ENCODE measurements at places on chromosomes 16 and 17.
A peak's percentile ranks its signal among the peaks of the same experiment; 100 is the strongest.

DNA sequence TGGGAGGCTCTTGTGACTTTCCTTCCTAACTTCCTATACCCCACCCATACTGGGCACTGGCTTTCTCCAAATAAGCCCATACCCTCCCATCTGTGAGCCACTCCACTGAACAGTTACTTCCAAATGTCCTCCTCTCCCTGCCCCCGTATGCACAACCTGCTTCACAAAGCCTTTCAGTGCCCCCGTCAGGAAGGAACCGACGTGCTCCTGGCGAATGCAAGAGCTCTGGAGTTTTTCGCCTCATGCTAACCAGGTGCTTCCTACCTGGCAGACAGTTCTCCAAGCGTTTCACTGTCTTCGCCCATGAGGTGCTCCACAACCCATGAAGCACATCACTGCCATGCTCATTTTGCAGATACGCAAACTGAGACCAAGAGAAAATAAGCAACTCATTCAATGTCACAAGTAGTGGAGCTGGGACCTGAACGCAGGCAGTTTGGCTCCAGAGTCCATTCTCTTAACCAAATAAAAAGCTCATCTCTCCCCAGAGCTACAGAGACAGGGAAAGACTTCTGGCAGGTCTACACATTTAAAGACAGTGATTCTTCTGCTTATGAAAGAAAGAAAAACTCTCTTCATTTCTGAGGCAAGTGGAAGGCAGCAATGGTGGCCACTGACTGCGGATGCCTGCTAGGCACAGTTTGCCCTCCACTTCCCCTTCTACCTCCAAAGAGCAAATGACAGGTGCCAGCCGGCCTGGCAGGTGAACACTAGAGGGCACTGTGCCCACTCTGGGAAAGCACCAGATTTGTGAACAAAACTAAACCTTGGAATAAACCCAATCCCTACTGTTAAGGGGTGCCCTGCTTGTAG is 23.8 kb downstream of the SPHK1 start:
- DNase-seq: peak; percentile 38

DNA sequence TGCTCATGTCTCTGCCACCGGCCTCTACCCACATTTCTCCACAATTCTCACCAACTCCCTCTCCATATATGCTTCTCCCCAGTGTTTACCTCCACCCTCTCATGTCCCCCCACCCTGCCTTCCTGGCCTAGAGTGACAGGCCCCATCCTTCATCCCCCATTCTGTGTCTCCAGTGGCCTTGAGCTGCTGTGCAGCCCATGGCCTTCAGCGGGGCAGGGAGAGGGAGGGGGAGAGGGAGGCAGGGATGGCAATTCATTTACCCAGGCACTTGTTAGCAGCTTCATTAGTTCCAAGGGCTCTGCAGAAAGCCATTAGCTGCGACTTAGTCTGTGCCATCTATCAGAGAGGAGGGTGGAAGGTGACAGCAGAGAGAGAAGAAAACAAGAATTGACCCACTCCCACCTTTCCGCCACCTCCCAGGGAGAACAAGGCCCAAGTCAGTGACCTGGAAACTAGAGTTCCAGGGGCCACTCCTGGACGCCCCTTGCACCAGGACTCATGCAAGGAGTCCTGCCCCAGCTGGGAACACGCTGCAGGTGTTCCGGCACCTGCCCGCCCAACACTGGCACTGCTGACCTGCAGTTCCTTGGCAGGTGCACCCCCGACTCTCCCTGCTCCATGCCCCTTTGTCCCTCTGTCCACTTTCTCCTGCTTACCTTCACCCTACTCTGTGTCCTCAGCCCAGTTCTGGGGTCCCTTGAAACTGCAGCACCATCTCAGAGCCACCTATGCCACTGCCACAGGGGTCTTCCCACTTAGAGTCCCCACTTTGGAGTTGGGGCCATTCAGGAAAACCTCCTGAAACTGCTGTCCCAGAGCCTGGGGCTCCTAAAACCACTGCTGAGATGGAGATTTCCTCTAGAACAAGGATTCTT is 23.5 kb upstream of the PYY start:
- no peak for DNase-seq

- peak; percentile 22 for DNase-seq
Measured at GRCh38 chr17:63550817-63551639, 751 bp downstream of the DCAF7 start.

DNA sequence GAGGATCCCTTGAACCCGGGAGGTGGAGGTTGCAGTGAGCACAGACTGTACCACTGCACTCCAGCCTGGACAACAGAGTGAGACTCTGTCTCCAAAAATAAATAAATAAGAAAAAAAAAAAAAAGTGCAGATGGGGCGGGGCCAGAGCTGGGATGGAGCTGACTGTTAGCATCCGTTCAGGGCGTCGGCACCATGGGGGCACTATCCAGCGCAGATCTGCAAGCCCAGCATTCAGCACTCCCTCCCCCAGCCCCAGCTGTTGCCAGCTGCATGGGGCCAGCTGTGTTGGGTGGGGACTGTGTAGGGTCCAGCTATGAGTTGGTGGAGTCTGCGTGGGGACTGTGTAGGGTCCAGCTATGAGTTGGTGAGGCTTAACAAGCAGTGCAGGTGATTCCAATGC is 13.3 kb downstream of the GPRC5C start:
- DNase-seq: no peak

DNA sequence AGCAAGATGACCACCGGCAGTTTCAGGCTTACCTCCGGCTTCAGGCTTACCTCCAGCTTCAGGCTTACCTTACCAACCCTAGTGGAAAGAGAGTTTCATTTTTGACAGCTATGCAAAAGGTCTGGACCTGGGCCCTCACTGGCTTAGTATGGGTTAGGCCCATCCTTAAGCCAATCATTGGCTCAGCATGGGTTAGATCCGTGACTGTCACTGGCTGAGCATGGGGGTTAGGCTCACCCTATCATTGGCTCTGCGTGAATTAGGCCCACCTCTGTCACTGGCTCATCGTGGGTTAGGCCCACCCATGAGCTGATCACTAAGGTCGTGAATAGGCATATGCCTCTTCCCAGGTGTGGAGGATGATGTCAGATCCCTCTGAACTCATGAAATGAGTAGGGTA is 8.1 kb downstream of the NDE1 start:
- no peak for DNase-seq

DNA sequence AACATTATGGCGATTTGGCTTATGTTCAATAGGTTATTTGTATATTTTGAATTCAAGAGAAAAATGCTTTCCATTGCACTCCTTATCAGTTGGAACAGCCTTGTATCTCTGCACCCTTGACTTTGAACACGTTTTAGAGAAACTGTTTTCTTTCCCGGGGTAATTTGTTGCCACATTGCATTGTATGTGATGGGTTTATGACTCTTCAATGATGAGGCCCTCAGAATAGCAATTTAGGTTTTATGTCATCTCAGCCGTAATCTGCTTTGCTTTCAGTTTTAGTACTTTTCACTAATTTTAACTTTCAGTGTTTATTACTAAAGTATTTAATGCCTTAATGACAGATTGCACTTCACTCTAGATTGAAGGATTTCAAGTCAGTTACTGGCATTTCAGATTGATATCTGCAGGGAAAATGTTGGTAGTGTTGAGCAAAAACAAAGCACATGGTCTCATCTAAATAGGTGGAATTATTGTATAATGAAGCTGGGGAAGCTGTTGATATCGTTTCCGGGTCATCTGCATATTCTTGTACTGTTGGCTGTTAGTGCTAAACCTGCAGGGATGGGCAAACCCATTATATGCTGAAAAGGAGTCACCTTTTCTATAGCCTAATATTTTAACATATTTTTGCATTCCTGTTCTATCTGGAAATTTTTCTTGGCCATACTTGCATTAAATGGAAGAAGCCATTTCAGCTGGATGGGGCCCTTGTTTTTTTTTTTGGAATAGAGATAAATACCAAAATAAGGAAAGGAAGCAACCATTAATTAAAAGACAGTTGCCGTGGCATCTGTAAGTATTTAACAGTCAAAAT is 2.0 kb downstream of the LUC7L3 start:
- DNase-seq: no peak

DNA sequence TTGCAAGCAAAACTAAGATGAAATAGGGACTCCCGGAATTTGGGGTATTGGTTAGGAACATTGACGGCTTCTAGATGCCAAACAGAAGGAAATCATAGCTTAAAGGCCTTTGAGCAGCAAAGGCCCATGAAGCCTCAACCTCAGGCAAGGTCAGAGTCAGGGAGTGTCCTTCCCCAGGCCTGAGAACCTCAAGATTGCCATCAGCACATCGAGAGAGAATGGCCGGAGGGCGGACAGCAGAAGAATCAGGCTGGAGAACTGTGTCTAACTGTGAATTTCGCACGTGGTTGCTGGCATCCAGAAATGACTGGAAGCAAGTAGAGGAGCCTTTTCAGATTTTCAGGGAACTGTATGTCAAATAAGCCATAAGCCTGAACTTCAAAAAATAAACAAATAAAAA is 24.8 kb upstream of the ANKRD40CL start:
- no peak for DNase-seq

GRCh38 chr16:49499414-49499785 is 125.8 kb downstream of the C16orf78 start:
- DNase-seq: no peak

DNA sequence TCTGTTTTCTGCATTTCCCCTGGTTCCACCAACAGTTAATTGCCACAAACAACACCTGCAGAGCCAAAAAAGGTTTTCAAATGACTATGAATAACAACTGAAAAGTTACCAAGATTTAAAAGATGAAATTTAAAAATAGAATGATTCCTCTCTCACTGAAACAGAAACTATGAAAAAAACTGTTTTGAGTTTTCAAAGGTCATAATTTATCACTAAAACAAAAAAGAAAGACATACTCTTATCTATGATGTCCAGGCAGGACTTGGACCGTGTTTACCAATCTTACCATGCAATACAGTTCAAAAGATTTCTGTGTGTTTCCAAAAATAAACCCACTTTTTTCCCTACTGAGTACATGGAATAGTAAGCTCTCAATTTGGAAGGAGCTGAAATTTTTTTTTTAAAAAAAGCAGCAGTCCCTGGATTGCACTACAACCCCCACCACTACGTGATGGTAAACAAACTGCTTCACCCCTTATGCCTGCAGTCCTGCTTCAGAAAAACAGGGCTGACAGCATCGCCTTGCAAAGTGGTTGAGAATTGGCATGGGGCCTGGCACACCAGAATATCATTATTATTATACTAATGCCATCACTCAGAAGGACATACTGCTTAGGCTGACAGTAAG is 8.5 kb downstream of the TXNDC11 start:
- no peak for DNase-seq

DNA sequence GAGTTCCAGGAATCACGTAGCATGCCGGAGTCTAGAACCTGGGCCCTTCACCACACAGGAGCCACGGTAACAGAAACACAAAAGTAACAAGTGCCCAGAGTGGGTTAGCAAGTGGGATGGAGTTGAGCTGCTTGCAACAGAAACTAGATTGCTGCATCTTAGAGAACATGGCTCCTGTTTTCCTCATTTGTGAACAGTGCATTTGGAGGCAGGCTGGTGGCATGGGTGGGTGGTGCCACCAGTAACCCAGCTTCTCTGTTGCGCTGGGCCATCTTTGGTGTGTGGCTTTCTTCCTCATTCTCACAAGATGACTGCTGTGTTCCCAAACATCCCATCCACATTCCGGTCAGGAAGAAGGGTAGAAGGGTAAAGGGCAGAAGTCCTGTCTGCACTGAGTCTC is 95.5 kb downstream of the KATNIP start:
- DNase-seq: no peak

DNA sequence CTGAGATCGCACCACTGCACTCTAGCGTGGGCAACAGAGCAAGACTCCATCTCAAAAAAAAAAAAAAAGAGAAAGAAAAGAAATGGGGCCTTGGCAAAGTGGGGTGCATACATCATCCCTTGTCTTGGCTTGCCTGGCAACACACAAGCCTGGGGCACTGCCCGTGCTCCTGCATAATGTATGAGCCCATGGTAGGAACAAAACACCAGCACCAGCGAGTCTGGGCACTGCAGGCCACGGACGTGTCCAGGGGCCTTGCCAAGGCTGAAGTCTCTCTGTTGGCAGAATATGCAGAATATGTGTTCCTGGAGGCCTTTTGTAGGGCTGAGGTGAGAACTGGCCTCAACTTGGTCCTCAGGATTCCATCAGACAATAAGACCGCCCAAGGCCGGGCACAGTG is 15.7 kb upstream of the ALDOA start:
- no peak for DNase-seq

DNA sequence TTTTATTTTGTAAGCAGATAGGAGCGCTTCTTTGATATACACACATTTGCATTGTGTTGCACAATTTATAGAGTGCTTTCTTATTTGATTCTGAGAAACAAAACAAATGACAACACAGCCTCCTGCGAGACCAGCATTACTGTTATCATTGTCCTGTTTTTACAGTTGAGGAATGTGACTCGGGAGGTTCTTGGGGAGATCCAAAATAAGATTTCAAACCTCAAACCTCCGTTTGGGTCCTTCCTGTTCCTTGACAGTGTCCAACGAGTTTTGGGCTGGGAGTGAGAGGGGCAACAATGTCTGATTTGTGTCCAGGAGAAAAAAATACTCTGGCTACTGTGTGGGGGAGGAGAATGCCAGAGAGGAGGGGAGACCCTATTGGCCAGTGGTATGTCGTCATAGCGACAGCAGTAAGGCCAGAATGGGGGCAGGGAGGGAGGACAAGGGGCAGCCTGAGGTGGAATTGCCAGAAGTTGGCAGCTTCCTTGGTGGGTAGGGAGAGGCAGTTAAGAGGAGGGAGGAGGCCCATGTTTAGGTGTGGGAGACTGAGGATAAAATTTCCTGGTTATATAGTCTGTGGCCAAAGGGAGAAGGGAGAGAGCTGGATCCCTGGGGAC is 45.5 kb downstream of the TMEM132E start:
- no peak for DNase-seq

DNA sequence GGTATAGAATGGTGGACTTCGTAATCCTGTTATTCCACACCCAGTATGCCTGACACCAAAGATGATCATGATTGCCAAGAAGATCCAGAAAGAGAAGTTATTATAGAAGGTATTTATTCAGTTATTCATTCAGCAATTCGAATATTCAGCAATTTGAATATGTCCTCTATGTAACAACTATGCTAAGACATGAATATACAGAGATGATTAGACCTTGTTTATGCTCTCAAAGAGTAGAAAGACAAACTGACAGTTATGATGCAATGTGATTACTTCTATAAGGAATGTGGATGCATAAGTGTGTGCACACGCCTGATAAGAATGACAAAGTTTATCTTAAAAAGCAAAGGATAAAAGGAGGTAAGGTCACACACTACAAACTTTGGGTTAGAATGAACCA is 218.1 kb downstream of the CDH11 start:
- DNase-seq: no peak

- no peak for DNase-seq
Measured at GRCh38 chr16:66004699-66005098, 361.8 kb upstream of the CDH5 start.
